CMK (cell line): ENCODE measurements at places on chromosomes 7 and 10.

DNA sequence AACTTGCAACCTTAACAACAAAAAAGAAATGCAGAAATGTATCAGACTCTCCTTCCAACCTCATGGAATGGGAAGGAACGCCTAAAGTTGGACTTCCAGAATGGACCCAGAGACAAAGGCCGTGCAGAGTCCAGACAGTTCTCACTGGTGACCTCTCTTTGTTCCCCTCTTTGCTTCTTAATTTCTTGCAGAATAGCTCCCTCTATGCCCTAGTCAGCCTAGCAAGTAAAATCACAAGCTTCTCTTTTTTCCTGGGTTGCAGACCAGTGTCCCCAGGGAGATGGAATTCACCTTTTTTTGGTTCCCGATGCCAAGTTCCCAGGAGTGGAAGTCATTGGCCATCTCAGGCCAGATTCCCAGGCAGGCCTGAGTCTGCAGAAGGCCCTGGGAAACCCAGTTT, 278.0 kb downstream of the CCSER2 start:
- no peak for DNase-seq

DNA sequence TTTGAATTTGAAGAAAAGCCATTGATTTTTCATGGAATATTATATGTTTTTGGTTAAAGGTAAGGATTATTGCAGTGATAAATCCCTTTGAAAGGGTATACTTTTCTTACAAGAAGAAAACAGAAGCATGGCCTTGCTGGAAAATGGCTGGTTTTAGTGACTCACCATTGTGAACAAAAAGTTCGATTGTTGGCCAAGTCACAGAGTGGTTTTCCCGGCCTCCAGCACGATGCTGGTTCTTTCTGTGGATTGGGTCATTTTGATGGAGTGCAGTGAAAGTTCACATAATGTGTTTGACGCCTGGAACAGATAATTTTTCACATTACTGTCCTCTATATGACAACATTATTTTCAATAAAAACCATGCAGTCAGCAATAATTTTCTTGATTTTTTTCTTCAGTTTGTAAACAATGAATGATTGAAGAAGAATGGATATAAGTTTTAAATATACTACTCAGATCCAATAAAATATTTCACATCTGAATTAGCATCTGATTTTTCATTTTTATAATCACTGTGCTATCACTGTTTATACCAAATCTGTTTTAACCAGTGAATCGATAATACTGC, 60.9 kb downstream of the RBM20 start:
- no peak for DNase-seq

DNA sequence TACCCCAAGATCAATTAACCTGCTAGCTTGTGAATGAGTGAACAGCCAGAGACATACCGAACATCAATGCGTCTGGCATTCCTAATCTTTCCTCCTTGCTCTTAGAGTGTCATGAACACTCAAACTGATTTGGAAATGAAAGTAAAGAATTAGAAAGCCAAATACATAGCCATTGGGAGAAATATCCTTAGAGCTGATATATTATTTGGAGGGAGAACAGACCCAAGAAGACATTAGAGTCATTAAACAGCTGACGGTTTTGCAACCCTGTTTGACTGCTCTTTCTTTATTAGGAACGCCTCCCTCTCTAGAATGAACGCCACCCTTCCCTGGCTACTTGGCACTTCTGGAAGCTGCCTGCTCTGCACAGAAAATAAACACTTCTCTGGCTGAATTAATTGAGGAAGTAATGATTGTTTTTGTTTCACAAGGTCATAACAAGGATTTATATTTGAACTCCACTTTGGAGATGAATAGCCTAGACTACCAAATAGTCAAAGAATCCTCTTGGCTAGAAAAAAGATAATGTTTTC, 42.8 kb downstream of the CTTNBP2 start:
- DNase-seq, result no peak

- DNase-seq, result no peak
Observed at GRCh38 chr7:108280136-108280535, 150.0 kb upstream of the LAMB4 start.

- no peak for DNase-seq
Observed at GRCh38 chr10:101829561-101830315, 11.5 kb upstream of the OGA start.

GRCh38 chr10:75476569-75476968, 45.1 kb downstream of the LRMDA start:
- no peak for DNase-seq

- no peak for DNase-seq
Observed at GRCh38 chr7:121020249-121020988, 31.9 kb downstream of the CPED1 start.

DNA sequence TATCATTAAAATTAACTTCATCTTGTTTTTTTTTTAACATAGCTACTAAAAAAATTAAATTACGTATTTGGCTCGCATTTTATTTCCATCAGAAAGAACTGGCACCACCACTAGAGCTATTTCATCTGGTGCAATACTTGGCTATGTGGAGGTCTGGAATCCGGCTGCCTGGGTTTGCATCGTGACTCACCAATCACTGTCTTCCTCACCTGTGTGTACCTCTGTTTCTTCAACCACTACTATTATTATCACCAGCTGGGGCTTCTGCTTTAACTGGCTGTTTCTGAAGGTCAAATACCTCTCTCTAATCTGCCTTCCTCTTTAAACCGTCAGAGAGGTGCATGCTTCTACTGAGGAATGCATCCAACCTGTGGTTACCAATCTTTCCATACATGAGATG, 6.5 kb downstream of the WDR91 start:
- no peak for DNase-seq

DNA sequence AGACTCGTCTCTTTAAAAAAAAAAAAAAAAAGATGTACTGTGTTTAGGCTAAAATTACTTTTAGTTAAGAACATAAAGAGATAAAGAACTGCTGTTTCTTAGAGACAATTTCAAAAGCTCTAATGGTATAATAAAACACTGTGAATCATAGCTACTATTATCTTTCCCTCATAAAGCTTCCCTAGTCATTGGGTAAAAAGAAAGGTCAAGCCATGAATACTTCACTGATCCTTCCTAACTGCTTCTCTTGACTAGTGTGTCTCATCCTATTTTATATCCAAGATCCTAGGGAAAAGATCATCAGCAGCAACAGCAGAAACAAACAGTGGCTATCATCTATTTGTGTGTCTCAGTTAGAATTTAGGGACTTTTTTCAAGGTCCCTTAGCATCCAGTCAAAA, 10.5 kb downstream of the YME1L1 start:
- no peak for DNase-seq

DNA sequence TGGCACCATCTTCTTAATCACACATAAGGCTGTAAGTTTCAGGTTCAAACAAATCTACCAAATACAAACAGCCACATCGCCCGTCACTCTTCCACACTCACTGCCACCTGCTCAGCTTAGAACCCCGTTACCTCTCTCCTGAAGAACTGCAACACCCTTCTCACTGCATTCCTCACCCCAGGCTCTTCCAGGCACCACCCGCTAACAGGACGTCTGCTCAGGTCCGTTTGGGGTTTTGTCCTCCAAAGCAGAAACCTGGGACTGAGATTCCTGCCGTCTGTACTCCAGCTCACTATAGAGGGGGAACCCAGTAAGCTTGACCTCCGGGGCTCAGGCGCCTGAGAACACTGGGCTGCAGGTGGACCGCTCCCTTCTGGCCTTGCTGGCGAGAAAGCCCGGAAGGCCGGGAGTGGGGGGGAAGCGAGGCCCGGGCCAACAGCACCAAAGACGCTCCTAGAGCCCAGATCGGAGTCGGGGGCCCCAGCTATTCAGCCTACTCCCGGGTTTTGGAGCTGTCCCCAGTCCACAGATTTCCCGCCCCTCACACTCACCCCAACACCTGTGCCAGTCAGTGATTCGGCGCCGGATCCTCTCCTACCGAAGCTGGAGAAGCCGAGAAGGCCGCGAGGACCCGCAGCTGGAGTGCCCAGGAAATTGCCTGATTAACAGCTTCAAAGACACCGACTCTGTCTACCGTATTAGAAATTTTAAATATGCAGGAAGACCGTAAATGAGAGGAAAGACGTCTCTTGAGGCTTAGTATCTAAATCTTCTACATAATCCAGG, at the start of gene AP3M1:
AP3M1 (minus strand) TSS at position 625 of the 786 bp plus-strand sequence. CDS start 12,449 bp downstream, outside the sequence.
- DNase-seq, result no peak

DNA sequence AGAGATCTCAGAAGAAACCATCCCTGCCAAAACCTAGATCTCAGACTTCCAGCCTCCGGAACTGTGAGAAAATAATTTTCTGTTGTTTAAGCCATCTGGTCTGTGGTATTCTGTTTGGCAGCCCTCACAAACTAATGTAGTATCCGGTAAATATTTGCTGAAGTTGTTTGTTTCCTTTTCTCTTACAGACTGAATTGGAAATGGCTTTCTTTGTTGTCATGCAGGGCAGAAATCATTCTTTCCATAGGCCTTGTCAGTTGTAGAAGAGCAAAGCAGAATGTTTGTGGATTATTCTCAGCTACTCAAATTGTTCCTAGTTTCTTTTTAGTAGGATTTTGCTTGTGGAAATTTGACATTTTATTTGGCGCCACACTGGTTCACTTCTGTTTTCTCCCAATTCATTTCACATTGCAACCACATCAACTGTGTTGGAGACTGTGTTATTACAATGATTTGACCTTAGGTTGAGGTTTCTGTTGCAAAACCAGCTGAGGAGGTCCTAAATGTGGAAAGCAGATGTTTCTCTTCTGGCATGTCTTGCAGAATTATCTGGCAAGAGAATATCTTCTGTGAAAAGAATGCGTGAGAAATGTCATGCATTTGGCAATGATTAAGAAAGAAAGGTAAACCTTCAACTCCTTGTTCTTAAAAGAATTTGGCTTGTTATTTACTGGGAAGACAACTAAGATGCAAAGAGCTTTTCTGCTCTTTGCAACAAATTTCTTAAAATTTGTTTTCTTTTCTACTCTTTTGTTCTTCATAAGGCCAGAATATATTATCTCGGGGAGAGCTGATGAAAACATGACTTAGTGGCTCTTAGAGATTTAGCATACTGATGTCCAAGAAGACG, 25.8 kb downstream of the ACTA2 start:
- no peak for DNase-seq

- DNase-seq, result no peak
Observed at GRCh38 chr7:33952824-33953223, 47.5 kb downstream of the BMPER start.

DNA sequence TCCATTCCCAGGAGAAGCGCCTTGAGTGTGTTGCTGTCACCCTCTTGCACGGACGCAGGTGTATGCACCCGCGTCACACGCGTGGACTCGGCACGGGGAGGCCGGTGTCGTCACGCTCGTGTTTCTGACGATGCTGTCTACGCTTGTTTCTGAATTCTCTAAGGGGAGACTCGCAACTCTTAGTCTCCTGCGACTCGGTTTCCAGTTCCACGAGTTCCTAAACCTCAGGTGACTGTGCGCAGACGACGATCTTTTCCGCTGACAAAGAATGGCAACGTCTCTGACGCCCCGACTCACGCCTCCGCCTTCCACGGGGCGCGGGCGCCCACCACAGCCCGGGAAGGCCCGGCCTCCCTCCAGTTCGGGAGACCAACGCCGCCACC, 579 bp downstream of the IDI1 start:
- DNase-seq, result no peak

GRCh38 chr10:96138102-96138501, 8.0 kb downstream of the ZNF518A start:
- no peak for DNase-seq

DNA sequence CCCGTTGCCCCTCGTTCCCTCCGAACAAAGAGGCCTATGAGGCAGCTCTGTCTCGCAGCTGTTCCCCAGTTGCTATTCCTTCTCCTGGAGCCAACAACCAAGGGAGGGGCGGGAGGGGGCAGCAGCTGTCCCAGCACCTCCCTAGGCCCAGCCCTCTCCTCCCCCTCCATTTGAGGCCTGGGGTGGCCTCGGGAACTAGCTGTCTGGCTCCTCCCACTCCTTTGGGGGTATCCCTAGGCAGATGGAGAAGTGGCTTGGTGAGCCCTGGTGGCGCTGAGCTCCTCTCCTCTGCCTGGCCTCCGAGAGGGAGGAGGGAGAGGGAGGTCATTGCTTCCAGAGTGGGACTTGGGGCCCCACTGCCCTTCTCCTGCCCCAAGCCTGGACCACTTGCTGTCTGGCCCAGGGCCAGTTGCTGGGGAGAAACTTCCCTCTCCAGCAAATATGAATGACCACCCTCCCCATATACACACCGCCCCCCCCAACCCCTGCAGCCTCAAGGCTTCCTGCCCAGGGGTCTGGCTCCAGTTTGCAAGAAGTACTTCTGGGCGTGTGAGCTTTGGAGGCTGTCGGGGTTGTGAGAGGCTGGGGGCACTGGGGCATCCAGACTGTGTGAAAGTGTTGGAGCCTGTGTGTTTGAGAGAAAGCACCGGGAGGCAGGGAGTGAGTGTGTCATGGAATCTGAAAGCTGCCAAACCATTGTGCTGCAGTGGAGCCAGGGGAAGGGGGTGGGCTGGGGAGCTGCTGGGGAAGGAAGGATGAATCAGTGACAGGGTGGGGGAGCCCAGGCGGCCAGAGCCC, 3.1 kb downstream of the FLNC start:
- no peak for DNase-seq

DNA sequence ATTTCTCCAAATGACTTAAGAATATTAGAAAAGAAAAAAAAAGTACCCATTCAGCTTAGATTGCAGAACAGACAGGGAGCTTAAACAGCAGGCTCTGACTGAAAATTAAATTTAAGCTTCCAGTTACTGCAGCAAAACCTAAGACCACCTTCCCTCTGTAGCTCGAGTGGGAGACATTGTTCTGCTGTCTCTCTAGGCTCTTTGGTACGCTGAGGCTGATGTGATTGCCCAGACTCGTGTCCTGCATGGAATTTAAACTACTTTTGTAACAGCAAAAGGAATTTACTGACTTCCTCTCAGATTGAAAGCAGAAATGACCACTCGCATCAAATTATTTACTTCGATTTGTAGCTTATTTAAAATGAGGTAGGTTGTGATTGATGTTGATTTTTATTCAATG, 124.6 kb downstream of the LRRTM3 start:
- DNase-seq, result no peak

DNA sequence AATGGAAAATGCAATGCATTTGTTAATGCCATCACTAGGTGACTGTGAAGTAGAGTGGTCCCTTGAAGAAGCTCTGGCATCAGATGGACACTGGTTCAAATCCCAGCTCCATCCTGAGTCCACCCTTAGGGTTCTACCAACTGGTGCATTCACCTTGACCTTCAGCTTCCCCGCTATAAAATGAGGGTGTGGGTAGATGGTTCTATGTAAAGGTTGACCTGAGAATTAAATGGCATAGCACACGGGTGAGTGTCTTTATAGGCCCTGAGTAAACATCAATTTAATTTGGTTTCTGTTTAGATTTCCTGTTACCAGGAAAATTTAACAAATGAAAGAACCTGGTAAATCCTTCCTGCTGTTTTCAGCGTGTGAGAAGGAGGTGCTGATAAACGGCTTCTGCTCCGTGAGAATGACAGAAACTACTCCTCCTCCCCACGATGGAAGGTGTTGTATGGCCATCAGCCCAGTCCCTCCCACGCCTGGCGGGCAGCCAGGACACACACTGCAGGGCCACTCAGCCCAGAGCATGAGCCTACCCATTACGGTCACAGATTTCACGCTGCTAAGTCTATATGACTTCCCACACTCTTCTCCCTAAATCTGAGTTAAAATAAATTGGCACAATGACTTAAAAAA, 210.1 kb downstream of the TNS3 start:
- no peak for DNase-seq

- DNase-seq, result no peak
Observed at GRCh38 chr7:31955021-31955420, 115.2 kb downstream of the PDE1C start.
